ENCODE measurements at places on chromosomes 7 and 10.

- DNase-seq = no peak
Observed at GRCh38 chr7:98283127-98283886, 1.8 kb downstream of the BRI3 start.

DNA sequence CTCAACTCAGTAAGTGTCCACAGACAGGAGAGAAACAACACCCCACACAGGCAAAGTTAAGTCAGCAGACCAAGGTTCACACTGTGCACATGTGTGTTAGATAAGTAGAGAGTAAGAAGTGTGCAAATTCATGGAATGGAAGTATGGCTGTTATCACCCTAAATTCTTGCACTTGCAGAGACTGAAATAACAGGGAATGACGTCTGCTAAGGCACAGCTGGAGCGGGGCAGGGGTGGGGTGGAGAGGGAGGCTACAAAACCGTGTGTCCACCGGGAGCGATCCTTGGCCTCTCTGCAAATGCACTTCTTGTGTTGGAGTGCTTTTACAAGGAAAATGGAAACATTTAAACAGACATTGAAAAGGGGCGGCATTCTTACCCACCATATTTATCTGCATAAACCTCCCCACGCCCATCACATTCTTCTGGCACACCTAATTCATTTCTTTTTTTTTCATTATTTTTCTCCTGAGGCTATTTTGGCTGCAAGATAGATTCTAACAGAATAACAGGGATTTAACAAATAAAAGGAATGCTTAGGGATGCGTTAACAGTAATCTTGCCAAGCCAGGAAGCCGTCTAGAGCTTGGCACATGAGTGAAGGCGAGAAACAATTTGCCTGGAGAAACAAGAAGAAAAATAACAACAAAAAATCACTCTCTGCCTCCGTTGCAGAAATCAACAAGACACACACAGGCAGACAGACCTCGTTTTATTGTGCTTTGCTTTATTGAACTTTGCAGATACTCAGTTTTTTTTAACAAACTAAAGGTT, 30.1 kb downstream of the TNS3 start:
- DNase-seq = no peak

GRCh38 chr10:3422282-3422681, 249.7 kb upstream of the PITRM1 start:
- no peak for DNase-seq

DNA sequence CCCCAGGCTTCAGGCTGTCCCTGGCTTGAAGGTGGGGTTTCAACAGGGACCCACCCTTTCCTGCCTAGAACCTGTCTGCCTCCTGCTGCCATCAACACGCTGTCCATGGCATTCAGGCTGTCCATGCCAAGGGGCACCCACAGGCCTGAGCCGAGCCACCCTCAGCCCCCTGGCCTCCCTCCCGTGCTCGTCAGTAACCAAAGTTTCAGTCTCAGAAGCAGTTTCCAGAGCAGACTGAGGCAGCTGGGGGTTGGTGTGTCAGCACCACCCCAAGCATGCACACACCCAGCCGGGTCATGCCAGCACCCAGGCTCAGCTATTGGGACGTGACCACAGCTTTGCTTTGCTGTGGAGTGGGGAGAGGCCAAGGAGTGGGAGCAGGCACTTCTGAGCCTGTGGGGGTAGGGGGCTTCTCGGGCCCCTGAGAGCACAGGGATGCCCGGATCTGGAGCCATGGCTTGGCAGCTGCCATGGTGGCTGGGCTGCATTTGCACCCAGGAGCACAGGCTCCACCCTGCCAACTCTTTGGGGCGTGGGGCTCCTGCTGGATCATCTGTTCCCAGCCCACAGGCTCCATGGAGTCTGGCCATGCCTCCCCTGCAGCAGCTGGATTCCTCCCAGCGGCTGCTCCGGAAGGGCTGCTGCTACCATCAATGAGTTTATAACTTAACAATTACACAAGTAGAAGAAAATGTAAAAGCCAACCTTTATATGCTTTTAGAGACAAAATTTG, 314.5 kb upstream of the SEMA3C start:
- DNase-seq = no peak

DNA sequence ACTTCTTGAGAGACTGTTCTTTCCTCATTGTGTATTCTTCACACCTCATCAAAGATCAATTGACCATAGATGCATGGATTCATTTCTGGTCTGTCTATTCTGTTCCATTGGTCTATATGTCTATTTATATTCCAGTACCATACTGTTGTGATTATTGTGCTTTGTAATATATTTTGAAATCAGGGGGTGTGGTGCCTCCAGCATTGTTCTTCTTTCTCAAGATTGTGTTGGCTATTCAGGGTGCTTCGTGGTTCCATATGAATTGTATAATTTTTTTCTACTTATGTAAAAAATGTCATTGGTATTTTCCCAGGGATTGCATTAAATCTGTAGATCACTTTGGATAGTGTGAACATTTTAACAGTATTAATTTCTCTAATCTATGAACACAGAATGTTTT, 106.5 kb downstream of the EPC1 start:
- DNase-seq = no peak

- no peak for DNase-seq
Observed at GRCh38 chr7:39810204-39810642, 139.8 kb upstream of the CDK13 start.

- DNase-seq = no peak
Observed at GRCh38 chr7:96322847-96323461, 1.1 kb upstream of the SLC25A13 start.

DNA sequence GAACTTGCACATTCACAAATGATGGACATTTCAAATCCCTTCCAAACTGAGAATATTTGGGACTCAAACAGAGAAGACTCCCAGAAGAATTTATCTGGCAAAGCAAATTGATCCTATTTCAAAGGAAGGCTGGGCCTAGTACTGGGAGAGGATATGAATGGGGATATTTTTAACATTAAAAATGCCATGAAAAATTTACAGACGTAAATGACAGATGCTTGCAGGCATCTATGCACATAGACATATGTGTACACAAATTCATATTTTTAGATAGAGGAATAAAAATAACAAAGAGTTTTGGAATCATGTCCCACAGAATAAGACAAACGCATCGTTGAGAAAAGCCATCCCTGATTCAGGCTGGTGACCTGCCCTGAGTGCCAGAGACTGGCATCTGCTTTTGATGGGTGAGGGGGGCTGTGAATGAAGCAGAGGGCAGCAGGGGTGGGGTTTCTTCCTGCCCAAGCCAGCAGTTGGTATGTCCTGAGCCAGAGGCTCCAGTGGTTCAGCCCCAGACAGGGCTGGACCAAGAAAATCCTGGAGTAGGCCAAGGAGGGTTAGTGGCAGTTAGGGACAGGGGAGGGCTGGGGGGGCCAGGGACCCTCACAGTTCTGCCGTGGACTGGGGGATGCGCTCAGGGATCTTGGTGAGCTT, 138.5 kb downstream of the SLIT1 start:
- no peak for DNase-seq

DNA sequence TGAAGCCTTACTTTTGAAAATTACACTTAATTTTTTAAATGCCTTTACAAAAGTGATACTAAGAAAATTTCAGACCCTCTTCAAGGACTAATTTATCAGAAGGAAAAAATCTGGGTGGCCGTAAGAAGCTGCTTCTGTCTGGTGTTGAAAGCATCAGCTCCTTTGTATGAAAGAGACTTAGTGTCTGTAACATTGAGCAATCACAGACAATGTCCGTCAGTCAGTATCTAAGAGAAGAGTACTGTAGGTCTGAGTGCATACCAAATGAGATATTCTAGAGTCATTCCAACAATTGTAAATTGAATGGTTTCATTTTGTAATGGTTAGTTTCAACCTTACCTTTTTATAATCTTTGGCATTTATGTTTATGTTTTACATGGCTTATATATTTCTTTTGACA, 11.1 kb upstream of the MDFIC start:
- no peak for DNase-seq

DNA sequence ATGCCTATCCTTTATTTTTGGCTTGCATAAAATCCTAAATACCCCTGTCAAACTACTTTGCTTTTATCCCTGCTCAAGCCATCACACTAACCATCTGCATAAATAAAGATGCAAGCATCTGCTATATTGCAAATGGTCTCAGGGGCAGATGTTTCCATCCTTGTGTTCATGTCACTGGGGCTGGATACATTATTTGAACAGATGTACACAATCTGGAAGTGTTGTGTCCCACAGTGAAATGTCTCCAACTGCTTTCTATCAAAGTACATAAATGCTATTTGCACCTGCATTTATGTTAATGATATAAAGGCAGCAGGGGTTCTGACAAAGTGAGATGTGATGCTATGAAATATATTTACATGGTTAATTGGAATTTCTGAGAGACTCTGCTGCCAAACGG, 163.1 kb downstream of the ZNF438 start:
- DNase-seq = no peak

DNA sequence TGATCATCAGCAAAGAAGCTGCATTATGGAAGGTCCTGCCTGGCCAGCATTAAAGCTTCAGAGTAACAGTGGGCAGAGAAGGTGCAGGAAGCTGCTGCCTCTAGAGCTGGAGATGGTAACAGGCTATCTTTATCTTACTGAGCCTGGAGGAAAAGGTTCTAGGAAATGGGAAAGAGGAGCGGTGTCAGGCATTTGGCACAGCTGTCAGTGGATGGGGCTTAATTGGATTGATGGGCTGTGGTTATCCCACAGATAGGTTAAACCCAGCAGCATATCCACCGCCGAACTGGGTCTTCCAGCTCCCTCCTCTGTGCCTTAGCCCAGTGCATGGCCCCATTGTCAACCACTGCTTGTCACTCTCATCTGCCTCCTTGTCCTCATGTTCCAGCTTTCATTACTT, 127.6 kb downstream of the CCNY start:
- no peak for DNase-seq

DNA sequence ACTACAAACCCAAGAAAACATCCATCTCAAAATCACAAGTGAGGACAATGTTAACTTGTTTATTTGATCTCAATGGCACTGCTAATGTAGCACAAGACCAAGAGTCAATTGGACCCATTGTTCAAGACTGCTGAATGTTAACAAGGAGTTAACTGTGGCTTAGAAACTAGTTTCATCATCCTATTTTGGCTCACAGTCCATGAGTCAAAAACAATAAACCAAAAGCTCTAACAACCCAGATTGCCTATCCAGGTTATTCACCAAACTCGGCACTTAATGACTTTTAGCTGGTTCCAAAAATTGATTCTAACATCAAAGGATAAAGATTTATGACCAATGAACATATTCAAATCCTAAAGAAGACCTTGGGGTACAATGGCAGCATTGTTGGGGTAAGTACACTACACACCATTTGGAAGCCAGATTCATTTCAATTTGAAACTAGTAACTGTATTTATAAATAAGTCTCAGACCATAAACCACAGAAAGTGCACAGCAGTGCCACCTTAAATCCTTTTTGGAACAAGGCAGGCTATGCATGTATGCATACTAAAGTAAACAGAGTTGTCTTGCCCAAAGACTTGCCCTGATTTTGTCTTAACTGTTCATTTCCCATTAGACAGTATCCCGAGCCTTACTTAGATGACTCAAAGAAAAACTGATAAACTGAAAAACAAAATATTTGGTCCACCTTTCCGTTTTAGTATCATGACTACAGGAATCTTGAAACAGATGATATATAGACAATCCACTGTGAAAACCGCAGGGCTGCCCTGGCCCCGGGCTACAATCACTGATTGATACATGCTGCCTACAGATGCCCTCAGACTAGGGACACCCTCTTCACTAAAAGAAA, 84.5 kb downstream of the SRPK2 start:
- DNase-seq = no peak

DNA sequence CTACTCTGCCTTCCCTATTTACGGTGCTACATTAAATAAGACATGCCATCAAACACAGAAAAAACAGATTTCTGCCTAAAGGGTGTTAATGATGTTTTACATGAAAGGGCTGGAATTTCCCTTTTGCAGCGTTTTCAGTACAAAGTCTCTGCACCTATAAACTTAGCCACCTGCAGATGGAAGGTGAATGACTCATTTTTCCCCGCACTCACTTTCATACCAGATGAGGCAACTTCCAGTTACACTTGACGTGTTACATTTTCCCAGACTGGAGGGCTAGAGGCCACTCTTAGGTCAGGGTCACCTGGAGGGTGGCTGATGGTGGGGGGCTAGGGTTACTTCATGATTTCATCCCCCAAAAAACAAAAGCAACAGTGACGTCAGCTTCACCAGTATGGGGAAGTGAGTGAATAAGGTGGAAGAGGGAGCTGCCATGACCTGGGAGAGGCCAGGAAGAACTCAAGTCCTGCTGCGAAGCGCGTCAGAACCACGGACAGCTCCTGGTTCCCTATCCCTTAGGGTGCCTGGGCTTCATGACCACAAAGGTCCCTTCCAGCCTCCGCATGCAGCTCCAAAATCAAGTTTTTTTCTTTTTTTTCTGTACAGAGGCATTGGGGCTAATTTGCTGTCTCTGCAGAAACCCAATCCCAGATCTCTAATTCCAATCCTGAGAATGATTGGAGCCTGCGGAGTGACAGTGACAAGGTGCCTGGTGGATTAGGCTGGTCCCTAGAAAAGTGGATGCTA, 94.0 kb downstream of the ADARB2 start:
- DNase-seq = peak; percentile 59

- peak; percentile 1 for DNase-seq
Observed at GRCh38 chr10:93746844-93747284, 10.9 kb upstream of the LGI1 start.

DNA sequence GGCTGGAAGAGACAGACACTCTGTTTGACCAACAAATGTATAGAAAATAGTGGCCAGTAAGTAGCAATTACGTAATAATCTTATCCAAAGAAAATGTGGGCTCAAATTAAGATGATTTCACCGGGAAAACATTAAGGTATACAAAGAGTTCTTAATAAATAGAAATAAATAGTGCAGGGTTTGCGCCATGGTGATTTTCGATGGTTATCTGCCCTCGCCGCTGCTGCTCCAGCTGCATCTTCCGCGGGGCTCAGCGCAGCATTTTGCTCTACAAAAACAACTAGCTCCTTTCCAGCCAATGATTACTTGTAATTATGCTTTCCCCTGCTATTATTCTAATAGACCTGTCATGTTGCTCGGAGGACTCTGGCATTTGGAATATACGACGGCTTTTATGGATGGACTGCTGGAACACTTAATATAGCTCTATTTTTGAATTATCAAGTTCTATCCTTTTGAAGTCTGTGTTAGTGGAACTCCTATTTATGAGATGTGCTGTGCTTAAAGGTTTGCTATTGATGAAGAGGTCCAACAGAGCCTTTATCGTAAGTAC, 103.8 kb downstream of the BUB3 start:
- no peak for DNase-seq

DNA sequence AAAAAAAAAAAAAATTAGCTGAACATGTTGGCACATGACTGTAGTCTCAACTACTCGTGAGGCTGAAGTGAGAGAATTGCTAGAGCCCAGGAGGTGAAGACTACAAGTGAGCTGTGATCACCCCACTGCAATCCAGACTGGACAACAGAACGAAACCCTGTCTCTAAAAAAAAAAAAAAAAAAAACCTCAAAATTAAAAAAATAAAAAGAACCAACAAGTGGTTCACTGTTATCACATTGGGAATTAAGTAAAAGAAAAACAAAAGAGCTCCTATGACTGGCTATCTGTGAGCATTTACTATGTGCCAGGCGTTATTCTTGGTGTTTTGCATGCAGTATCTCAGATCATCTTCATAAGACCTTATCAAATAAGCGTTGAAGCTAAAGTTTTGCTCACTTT, 66.0 kb downstream of the ANLN start:
- DNase-seq = no peak

GRCh38 chr10:12041766-12042408, 722 bp downstream of the UPF2 start:
- peak; percentile 57 for DNase-seq

GRCh38 chr7:54355842-54356241, 186.3 kb upstream of the VSTM2A start:
- no peak for DNase-seq

All from activated T-cell treated with anti-CD3 and anti-CD28 coated beads, Interleukin-2, amount 50 U/mL, for 72 hours (primary cell).